LHCN-M2 (cell line): ENCODE measurements at places on chromosomes 11 and 22. TPM values are rescaled to one million over a fixed set of nuclear protein-coding genes. Genes with fewer than 3 reads are reported as not detected.

DNA sequence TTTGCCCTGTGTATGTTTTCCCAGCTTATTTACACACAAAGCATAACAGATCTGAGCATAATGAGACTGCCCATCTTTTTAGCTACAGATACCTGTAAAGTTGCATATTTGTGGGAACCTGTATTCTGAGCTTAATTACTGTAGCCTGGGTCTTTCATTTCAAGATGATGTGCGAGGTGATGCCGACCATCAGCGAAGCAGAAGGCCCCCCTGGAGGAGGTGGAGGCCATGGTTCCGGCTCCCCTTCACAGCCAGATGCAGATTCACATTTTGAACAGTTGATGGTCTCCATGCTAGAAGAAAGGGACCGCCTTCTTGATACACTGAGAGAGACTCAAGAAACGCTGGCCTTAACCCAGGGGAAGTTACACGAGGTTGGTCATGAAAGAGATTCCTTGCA, 1.5 kb downstream of the PPFIA1 start:
- no peak for DNase-seq

The SCUBE1 gene
- total RNA-seq, result not detected in 2 replicates

- no peak for DNase-seq
Observed at GRCh38 chr11:93846411-93846810, 4.0 kb downstream of the VSTM5 start.

- peak; percentile 88 for DNase-seq
Observed at GRCh38 chr11:65637794-65638419, at the start of gene SIPA1. SIPA1 (plus strand) TSS chr11:65638101; CDS start chr11:65640922, 2,821 bp downstream.

DNA sequence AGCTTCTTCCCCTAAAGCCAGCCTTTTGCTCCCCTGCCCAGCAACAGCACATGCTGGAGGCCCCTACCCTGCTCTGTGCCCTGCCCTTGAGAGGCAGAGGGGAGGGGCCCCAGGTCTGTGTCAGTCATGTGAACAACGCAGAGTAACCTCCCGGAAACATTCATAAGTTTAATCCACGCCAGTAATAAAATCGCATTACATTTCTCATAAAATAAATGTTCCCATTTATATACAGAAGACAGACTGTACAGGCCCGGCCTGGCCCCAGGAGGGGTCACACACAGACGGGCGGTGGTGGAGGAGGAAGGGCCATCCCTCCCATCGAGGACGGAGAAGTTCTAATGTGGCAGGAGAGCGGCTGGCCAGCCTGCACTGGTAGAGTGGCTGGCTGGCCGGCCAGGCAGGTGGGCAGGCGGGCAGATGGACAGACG, 39.5 kb downstream of the LMO1 start:
- no peak for DNase-seq

The OR56B1 gene
- total RNA-seq, result not detected in 2 replicates

GRCh38 chr22:29030618-29031226, 30.9 kb downstream of the C22orf31 start:
- peak; percentile 84 for DNase-seq

DNA sequence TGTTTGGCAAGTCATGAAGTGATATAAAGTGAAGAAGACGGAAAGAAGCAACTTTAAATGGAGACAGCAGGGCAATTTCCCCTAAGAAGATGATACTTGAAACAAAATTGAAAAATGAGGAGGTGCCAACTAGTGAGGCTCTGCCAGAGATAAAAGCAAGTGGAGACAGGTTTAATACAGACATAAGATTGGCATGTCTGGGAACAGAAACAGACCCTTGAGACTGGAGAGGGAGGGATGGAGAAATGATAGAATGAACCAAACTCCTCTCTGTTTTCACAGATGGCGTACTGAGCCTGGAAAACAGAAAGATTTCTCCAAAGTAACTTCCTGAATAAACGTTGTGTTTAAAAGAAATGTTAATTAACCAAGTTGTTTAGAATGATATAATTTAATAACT, 354.5 kb upstream of the ANO5 start:
- no peak for DNase-seq

- no peak for DNase-seq
Observed at GRCh38 chr11:61007956-61008896, 36.7 kb downstream of the CD6 start.

The TTC38 gene
- total RNA-seq, result 38.0 and 38.6 TPM in 2 replicates

The IFITM2 gene
- total RNA-seq, result 15.6 and 21.9 TPM in 2 replicates
